ENCODE measurements at places on chromosomes 6 and 20. TPM values are rescaled to one million over a fixed set of nuclear protein-coding genes. Genes with fewer than 3 reads are reported as not detected.

DNA sequence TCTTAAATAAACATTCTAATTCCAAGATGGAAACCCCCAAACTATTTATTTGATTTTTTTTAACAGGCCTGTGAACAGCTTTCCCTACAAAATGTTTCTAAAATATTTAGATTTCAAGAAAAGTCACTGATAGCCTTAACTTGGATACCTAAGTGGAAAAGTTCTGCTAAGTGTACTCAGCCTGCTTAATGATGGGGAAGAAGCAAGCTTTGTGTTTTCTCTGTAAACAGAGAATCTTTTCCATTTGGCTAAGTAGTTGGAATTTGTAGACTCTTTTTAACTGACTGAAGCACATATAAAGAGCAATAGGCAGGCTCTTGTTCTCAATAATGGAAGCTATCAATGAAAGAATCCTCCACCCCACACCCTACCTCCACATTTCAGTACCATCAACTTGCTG is 108.2 kb downstream of the KIF6 start:
- no peak for DNase-seq

DNA sequence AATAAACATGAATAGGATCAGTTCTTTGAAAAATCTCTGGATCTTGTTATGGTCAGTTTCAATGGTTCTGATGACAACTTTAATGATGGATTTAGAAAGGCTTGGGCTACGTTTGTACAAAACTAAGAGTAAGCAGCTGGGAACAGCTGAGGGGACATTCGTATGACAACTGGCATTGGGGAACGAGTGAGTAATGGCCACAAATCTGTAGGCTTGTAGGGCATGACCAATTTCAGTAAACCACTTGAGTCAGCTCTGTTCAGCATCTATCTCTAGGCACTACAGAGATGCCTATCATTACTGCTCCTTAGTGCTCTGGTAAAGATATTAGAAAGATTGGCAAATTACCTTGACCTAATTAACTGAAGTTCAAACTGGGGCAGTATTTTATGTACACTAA is 1375.6 kb downstream of the EPHA7 start:
- DNase-seq, result no peak

DNA sequence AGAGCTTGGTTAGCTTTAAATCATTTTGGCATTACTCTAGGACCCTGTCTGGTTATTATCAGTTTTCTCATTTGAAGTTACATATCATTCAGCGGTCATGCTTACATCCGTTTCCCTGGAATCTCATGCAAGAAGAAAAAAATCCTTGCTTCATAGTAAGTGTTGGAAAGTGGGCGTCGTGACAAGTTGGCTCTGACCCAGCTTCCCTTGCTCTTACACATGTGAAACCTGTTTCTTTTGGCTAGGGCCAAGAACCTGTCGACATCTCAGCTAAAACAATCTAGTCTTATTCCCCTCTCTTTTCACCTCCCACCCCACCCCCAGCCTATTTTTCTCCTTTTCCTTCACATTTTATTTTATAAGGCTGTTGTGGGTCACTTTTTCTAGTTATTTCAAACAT is 45.5 kb downstream of the ANKS1A start:
- DNase-seq, result no peak

DNA sequence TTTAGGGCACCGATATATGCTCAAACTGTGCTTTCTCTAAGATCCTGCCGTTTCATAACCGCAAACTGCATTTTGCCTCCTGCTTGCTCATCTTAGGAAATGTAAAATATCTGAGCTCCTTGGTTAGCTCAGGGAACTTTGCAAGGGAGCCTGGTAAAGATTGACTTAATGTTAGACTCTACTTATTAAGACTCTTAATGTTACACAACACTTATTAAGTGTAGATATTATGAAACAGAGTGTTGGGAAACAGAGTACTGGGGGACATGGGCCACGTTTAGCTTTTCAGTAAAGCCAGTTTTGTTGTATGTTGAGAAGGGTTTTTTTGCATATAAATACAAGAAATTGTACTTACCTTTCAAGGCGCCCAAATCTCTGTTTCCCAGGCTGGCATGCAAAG is 1.9 kb downstream of the LTV1 start:
- DNase-seq, result no peak

GRCh38 chr6:70409216-70409615 is 4.1 kb upstream of the FAM135A start:
- DNase-seq, result no peak

GRCh38 chr6:21244897-21245470 is 348.6 kb upstream of the SOX4 start:
- DNase-seq, result no peak

DNA sequence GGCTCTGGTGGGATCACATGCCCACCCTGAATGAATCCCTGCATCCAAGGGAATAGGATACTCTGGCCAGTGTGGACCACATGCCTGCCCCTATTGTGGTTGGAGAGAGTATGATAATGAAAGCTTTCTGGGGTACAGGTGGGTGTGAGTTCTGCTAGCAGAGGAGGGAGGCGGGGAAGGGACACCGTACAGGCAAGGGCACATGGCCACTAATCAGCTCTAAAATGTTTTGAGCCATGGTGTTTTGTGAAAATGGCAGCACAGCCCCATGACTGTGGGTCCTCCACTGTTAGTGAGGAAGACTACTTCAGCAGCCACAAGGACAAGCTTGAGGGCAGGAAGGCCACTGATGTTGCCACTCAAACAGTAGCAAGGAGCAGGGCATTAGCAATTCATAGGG is 11.9 kb upstream of the DHX35 start:
- DNase-seq, result no peak

DNA sequence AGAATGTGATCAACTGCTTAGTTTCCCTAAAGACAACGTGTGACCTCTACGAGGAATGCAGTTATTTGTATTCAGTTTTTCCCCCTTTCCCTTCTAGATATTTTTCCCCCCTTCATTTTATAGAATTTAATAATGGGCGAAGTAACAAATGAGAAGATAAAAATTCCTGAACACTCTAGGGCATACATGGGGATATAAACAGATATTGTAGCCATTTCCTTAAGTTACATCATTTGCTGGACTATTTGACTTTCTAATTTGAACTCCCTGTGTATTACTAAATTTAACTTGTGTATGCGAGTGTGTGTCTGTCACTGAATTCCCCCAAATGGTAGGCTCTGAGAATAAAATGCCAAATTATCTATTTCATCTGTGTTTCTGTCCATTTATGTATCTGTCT is 99.0 kb upstream of the ZFP64 start:
- no peak for DNase-seq

DNA sequence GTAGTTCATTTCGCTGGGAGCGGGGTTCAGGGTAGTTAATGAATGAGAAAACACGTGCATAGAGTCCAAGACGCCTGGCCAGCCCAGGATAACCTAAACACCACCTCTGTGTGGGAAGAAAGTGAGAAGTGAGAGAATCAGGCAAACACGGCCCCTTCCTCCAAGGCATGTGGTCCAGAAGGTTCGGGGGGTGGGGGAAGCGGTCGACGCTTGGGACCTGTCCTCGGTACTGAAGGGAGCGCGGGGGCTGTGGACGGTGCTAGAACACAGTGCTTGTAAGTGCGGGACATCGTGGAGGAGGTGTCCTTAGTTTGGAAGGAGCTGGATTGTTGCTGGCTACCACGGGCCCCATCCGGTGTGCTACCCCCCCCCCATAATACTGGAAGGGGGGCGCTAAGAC is 1.7 kb upstream of the VSTM2L start:
- DNase-seq, result no peak

- DNase-seq, result no peak
Observed at GRCh38 chr6:3440911-3441310, 15.9 kb downstream of the SLC22A23 start.

Gene SNAI1
- 8.8 TPM for total RNA-seq

Gene FAM209B
- not detected for total RNA-seq

Gene LAMP5
- total RNA-seq, result not detected

Gene IL17A
- total RNA-seq, result not detected
